ENCODE measurements at places on chromosomes 12 and 14.

- no peak for DNase-seq
Measured at GRCh38 chr12:12171991-12172511, 94.8 kb downstream of the LRP6 start.

DNA sequence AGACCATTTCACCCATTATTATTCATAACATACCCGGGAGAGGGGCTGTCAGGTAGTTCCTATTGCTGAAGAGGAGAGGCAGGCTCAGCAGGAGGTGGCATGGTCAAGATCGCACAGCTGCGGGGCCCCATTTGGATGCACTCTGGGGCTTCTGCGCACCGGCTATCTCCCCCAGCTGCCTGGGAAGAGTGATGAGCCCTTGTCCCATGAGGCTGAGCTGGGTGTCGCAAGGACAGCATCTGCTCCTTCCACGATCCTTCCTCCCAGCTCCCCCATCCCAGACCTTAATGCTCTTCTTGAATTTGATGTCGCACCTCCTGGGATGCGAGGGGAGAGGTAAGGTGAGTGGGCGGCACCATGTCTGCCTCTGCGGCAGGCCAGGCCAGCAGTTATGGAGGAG is 62.6 kb downstream of the SLC24A4 start:
- no peak for DNase-seq

DNA sequence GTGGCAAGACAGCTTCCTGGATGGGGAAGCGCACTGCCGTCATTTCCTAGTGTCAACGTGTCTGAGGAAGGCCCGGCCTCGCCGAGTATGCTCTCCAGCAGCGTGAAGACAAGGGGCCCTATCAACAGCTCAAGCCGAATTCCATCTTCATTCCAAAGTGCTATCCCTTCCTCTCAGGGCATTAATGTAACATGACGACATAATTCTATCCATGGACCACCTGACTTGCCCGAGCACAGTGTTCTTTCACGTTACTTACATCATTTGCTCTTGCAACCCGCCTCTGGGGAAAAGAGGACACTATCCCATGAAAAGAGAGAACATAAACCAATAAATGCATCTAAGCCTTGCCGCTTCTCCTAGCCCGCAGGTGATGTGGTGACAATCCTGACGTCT is 22.9 kb downstream of the CCDC92 start:
- DNase-seq, result no peak

GRCh38 chr12:27498761-27499160 is 25.2 kb upstream of the PPFIBP1 start:
- DNase-seq, result no peak

- DNase-seq, result no peak
Measured at GRCh38 chr12:22395666-22396065, 61.2 kb upstream of the ST8SIA1 start.

GRCh38 chr12:6034596-6034995 is 89.5 kb upstream of the ANO2 start:
- no peak for DNase-seq

GRCh38 chr12:43776498-43776897 is 17.7 kb downstream of the IRAK4 start:
- no peak for DNase-seq

DNA sequence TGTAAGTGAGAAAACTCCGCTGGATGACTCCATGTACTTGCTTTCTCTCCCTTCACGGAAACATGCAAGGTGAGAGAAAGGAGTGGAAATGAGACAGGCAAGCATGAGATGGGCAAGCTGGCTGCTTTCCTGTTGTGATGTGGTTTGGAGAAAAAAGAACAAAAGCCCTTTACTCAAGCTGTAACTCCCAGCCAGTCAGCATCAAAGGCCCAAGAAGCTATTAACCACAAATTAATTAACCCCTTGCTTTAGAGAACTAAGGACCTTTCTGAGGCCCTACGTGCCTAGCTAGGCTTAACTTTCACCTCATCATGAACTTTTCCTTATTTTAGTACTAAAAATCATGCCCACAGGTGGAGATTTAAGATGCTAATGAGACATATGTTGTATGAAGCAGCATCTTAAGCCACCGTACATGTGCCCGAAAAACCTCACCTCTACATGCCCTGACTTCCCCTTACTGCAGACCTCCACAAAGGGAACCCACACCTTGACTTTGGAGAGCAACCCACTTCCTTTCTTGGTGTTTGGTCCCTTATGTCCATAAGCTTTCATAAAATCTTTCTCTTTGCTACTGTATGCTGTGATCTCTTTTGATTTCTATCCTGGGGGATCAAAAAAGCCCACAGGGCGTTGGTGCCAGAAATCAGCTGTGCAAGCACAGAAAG is 87.0 kb downstream of the GALNT8 start:
- DNase-seq, result no peak

- DNase-seq, result no peak
Measured at GRCh38 chr12:100612606-100613005, 39.1 kb downstream of the GAS2L3 start.

DNA sequence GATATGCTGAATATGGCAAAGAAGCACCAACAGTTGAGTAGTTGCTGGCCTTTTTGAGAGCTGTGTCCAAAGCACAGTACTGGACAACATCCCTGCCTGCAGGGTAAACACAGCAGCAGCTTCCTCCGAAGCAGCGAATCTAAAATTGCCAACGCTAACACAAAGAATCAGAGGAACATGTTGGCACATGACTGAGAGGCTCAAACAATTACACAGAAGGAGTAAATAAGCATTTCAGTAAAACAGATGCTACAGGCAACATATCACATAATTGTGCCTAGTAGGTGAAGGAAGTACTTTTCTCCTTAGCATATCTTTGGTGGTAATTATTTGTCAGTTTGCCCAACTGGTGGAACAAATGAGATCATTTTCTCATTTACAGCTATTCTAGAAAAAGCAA is 52.1 kb downstream of the KICS2 start:
- DNase-seq, result no peak

GRCh38 chr14:106222311-106222710 is 695.9 kb downstream of the TMEM121 start:
- no peak for DNase-seq

DNA sequence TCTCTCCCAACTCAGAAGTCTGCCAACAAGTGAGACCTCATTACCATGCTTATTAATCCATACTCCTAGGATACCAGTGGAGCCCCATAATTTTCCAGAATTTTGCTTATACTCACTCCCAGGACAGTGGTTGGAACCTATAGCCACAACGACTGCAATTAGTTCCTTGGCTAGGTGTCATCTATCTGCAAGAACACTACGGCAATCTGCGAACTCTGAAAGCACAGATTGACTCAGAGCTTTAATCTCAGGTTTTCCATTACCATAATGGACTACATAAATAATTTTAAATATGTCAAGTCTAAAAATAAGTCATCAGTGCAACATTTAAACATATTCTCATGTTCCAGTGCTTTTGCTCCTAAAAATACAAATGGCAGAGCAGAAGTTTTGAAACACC is 33.4 kb downstream of the TMTC3 start:
- no peak for DNase-seq

DNA sequence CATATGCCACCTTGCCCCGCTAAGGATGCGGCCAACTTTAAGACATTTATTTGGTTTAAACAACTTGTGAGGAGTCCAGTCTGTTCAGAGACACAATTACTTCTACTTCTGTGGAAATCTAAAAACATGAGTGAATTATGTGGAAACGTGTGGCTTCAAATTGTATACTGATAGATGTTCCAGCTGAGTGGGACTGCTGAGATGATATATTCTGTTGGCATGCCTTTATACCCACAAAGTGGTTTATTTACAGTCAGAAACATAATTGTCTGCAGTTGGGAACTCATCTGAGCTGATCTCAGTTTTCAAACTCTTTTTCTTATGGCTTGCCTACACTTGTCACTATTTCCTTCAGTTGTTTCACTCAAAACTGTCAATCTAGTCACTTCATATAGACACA is 67.8 kb downstream of the FLRT2 start:
- no peak for DNase-seq

GRCh38 chr14:73755434-73756014 is 41.3 kb upstream of the PNMA1 start:
- no peak for DNase-seq

DNA sequence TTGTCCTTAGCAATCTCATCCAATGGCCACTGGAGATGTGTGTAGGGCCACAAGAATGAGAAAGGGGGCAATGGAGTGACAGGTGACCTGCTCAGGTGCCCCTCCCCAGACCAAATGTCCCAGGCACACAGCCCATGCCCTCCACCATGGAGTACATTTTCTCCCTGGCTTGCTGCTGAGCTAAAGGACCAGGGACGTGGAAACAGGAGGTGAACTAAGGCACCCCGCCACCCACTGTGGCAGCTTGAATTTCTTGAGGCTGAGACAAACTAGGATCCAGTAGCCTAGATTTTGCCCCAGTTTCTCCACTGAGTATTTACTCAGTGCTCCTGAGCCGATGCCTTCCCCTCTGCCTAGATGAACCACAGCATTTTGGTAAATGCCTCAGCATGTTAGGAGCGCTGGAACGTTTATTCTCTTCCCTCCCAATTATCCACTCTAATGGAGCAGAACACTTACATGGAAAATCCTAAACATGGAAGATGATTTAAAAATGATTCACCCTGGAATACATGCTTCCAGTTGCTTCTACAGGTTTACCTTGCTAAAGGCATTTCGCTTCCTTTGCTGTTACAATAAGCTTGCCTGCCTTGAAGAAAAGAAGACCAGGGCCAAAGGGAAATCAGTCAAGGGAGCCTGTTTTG is 198.0 kb downstream of the ZFP36L1 start:
- DNase-seq, result no peak

Measured in AG04450 (cell line).